Testis (tissue), 5 donors: ENCODE measurements at places on chromosomes 1 and 21.

DNA sequence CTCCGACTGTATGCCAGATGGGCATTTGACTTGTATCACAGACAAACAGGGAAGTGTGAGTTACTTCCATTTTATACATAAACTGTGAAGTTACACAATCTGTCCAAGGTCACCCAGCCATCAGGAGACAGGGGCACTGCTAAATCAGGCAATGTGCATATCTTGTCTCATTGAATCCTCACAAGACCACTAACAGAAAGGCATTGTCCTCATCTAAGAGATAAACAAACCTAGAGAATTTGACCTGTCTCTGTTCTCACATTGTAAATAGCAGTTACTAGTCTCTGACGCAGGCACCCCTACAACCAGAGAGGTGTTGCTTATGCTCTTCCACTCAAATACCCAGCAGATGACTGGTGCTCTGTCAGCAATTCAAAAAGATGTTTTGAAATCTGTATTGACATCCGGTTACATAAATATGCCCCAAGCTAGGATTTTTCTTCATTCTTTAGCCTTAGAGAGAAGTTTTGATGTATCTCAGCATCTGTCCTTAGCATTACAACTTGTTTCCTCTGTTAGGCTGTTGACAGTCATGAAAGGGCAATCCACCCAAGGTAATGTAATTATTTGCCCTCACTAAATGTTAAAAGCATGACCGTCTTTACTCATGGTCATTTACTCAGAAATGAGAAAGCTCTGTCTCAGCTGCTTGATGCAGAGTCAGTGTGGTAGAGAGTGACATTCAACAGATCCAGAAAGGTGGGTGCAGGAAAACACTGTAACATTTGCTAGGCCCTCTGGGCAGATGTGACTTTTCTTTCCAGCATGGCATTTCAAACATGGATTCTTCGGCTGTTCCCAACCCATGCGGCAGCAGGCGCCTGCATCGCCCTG, 51.9 kb upstream of the ZNF326 start:
- no peak for DNase-seq

DNA sequence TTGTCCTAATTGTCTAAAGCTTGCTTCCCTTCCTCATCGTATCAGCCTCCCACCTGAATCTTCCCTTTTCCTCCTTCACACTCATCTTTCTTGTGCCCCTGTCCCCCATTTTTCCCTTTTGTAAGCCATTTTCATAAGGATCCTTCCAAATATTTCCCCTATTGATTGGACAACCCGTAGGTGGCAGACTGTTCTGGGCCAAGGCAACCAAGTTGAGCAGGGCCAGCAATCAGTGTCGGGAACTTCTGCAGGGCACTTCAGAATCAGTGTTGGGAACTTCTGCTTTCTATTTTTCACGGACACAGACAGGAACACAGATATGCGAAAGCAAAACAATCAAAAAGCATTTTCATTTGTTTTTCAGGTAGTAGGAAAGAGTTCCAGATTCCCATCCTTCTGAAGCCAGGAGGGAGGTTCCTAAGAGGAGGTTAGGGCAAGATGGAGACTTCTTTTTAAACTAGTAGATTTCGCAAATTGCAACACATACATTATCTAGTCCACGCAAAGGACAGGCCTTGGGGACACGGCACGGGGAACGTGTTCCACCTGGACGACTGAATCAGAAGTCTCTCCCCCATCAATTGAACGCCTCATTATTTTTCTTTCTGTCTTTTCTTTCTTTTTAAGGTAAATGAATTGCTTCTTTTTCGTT, 691 bp upstream of the MPZL1 start:
- peak; percentile 81 for DNase-seq

DNA sequence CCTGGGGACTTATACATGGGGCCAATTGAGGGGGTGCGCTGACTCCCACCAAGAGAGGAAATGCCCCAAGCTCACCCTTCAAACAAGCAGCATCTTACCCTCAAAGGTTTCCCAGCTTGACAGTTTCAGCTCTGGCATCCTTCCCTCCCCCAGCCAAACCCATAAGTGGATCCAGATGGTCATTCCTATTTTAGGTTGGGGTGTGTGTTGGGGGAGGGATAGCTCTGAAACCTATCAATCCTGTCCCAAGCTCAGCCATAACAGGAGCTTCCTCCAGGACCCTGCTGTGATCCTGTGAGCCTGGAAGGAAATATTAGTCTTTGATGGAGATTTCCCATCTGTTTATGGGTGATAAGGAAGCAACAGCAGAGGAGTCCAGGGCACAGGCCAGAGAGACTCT, 3.4 kb upstream of the TMEM222 start:
- no peak for DNase-seq

- DNase-seq = no peak
Measured at GRCh38 chr1:157819896-157820295, at the start of gene FCRL1. Gene FCRL1, minus strand, starts transcription at chr1:157820120. Its CDS starts 83 bp downstream, at chr1:157820037.

DNA sequence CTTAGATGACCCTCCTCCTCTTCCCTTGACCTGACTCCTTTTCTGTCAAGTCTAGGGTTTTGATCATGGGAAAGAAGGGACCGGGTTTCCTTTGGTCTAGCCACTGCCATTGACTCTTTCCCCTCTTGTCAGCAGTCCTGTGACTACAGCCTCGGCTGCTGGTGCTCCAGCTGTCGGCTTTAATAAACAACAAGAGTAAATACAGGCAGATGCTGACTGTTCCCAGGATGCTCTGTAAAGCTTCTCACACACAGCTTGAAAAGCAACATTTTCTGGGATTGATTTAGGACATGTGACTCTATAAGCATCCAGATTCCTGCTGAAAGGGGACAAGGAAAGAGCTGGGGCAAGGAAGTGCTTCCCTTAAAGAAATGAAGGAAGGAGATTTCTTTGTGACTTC, 53.5 kb upstream of the CTTNBP2NL start:
- no peak for DNase-seq

- no peak for DNase-seq
Measured at GRCh38 chr1:200506471-200506870, 96.6 kb upstream of the ZNF281 start.

DNA sequence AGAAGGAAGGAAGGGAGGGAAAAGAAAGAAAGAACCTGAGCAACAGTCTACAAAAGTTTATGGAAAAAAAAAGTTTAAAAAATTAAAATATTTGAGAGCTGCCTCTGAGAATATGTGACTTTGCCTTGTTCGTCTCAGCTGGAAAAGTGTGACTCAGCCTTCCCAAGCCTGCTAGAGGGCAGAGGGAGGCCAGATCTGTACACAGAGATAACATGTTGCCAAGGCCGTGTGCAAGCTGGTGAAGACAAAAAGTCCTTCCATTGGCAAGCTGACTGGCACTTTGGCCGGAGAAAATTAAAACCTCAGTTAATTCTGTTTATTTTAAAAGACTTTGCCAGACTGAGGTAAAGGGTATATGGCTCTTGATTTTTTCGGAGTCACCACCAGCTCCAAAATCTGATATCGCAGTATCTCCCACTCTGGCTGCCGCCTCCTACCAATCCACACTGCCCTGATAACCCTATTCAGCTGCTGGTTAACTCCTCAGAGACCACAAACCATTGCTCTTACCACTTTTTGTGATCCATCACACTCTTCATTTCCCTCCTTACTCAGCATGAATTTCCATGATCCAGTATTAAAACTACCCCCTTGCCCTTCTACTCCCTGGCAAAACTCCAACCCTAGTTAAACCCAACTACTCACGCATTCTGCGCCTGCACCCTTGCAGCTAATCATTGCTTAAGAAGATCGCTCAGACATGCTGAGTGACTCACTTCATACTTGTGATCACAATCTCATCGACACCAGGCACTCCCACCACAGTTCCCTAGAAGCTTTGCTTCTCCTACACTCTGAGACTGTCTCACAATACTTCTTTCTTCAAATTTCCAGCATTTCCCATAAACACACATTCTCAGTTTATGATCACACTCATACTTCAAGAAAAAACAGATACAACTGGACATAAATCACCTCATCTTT, 5.7 kb upstream of the PPP1R15B start:
- DNase-seq = peak; percentile 83

GRCh38 chr21:15352009-15352408, 287.2 kb upstream of the NRIP1 start:
- no peak for DNase-seq

GRCh38 chr1:162040001-162040400, 16.3 kb upstream of the OLFML2B start:
- DNase-seq = no peak

DNA sequence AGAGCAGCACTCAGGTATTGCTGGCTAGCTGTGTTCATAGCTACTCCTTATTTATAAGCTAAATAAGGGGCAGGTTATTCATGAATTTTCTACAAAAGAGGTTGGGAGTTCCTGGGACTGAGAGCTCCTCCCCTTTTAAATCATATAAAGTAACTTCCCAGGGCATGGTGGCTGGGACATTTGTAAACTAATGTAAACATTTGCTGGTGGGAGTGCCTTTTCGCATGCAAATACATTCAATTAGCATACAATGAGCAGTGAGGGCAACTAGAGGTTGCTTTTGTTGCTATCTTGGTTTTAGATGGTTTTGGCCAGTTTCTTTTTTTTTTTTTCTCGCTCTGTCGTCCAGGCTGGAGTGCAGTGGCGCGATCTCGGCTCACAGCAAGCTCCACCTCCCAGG, 43.4 kb downstream of the GNPAT start:
- no peak for DNase-seq

- no peak for DNase-seq
Measured at GRCh38 chr1:73411479-73411878, 786.5 kb downstream of the LRRIQ3 start.

DNA sequence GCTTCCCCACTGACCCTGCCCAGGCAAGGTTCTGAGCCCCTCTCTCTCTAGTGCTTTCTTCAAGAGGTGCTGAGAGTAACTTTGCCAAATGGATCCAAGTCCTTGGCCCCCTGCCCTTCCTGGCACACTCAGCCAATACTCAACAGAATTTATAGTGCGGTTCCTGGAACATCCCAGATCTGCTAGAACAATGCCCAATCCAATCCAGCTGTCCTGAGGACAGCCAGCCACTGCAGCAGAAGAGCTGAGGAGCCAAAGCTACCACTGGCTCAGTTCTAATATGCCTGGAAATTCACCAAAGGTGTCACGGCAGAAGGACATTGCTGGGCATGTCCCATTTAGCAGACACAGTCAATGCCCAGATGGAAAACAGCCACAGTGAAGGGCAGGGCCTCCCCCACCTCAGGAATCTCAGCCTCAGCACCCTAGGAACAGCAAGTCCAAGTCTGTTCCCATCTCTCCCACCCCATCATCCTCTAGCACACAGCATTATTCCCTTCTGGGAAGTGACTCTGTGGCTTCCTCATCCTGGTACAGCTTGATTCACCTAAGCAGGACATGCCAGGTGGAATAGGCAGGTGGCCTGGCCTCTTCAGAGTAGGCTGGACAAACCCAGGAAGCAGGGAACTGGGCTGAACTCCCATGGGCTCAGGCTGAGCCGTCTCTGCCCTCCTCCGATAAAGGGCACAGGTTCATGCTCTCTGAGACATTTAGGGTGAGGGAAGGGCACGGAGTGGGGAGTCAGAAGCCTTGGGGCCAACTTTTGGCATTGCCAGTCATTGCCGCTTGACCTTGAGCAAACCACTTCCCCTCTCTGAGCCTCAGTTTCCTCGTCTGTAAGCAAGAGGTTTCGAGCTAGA, 24.6 kb downstream of the PMVK start:
- DNase-seq = no peak

DNA sequence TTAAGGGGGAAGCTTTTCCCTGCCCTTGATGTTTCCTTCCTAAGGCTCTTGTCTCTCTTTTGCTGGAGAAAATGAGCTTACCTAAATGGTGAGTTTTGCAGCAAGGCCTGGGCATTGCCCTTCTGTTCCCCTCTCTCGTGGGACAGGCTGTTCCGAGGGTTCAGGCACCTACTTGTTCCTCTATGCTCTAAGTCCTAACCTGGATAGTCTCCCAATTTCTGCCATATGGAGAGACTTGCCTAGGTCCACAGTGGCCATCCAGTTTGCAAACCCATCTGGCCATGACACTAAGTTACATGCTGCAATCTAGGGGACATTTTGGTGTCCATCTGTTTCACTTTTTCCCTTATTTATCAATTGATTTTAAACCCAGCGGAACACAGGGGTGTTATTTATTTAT, 192.0 kb upstream of the KIAA0040 start:
- no peak for DNase-seq

DNA sequence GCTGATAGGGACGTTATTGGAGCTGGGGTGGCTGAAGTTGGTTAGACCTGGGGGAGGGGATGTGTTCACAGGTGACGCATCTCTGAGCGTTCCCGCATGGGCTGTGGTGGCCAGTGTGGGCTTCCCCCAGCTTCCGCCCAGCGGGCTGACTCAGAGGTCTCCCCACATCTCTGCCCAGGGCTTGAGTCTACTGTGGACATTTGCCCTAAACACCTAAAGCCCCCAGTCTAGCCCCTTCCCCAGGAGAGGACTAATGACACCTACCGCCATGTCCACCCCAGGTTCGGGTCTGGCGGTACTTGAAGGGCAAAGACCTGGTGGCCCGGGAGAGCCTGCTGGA, 2.0 kb downstream of the AGRN start:
- DNase-seq = no peak

- DNase-seq = no peak
Measured at GRCh38 chr1:231801042-231801585, 174.5 kb downstream of the DISC1 start.

DNA sequence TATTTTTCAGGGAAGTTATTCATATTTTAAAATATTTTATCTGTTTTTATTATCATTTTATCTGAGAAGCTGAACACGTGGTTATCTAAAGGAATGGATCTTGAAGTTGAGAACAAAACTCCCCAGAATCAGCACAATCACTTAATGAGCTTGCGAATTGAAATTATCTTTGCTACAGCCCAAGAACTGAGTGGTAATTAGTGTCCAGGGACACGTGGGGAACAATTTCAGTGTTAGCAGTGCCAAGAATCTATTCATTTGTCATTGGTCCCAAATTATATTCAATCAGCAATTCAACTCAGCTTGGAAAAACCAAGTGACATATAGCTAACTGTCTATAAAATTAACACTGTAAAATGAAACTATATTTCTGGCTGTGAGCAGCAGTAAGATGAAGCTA, 197.6 kb upstream of the UBE2U start:
- DNase-seq = no peak

DNA sequence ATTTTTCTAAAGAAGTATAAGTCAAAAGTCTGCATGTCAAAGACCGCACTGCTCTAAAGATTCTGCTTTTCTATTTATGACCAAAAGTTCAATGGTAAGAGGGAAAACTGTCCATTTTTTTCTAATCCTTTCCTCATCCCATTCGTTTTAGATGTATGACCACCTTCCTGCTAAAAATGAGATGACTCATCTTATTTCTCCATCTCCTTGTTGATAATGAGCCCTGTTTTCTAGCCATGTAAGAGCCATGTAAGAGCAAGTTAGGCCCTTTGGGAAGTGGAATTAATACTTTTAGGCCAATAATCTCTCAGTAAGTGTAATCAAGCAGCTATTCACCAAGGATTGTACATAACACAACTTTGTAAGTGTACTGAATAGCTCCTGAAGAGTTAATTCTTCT, 475.6 kb upstream of the B3GALT2 start:
- DNase-seq = no peak
